HT1080 (cell line): ENCODE measurements at places on chromosomes 1 and 21.

DNA sequence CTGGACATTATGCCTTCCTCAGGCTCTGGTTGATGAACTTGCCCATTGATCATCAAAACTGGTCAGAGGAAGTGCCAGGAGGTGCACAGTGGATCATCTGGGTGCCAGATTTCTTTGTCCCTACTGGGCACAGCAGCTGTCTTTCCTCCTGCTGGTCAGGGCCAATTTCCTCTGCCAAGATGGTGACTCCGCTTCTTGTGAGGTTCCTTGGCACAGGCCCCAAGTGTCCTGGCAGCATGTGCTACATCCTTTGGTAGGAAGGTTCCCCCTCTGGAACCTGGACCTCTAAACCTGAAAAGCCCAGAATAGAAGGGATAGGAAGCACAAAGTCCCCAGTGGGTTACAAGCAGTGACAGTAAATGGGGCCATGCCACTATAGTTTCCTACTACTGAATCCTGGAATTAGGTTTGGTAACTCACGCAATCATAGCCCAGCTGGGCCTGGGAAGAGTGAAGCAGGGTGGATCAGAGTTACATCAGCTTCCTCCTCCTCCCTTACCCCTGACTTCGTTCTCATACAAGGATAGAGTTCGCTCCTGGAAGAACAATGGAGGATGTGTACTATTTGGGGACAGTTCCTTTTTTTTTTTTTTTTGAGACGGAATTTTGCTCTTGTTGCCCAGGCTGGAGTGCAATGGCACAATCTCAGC is 147.1 kb downstream of the CNIH3 start:
- no peak for DNase-seq

GRCh38 chr1:117104986-117105385 is 16.6 kb downstream of the TRIM45 start:
- no peak for DNase-seq

DNA sequence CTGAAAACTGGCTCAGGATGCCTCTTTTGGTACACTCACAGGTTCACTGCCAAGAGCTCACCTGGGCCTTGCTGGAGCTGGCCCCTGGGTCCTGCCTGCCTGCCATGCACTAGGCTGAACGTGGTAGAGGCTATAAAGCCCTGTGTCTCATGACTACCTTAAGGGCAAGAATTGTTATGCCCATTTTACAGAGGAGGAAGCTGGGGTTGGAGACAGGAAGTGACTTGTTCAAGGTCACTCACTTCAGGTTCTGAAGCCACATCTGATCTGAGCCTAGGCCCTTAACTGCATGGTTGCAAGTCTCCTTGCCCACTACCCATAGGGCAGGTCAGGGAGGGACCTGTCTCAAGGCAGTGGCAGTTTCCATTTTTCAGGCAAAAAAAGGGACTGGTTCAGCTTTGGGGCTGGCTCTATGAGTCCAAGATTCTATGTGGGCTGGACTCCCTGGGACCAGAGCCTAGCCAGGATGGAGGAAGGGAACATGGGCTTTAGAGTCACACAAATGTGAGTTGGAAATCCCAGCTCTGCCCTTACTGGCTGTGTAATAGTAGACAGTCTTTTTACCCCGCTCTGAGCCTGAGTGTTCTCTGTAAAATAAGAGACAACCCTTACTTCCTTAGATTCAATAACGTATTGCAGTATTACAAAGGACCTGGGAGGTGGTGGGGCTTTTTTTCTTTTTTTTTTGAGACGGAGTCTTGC is 7.8 kb downstream of the STK40 start:
- DNase-seq, result no peak

GRCh38 chr1:220370041-220370700 is 97.9 kb upstream of the RAB3GAP2 start:
- DNase-seq, result peak; percentile 90

DNA sequence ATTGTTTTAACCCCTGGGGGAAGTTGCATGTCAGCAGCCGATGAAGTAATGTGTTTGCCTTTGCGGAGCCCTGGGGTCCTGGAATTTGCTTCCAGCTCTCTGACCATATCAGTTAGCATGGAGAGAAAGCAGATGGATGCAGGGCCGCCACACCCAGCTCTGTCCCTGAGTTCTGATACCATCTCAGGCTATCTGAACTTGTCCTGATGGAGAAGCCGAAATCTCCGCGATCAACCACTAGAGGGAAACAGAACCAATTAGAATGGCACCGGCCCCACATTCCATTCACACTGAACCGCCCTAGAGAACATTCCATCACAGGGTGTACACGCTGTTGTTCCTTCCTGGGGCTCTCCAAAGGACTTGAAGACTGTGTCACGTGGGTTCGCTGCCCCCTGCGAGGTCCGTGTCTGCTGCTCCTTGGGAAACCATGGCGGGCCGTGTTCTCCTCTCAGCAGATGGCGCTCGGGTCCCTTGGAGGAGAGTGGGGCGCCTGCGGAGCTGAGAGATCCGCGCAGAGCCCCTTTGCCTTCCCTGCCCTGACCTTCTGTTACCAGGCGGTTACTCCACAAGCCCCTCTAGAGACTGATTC is 75.4 kb downstream of the ABCA4 start:
- DNase-seq, result peak; percentile 80

DNA sequence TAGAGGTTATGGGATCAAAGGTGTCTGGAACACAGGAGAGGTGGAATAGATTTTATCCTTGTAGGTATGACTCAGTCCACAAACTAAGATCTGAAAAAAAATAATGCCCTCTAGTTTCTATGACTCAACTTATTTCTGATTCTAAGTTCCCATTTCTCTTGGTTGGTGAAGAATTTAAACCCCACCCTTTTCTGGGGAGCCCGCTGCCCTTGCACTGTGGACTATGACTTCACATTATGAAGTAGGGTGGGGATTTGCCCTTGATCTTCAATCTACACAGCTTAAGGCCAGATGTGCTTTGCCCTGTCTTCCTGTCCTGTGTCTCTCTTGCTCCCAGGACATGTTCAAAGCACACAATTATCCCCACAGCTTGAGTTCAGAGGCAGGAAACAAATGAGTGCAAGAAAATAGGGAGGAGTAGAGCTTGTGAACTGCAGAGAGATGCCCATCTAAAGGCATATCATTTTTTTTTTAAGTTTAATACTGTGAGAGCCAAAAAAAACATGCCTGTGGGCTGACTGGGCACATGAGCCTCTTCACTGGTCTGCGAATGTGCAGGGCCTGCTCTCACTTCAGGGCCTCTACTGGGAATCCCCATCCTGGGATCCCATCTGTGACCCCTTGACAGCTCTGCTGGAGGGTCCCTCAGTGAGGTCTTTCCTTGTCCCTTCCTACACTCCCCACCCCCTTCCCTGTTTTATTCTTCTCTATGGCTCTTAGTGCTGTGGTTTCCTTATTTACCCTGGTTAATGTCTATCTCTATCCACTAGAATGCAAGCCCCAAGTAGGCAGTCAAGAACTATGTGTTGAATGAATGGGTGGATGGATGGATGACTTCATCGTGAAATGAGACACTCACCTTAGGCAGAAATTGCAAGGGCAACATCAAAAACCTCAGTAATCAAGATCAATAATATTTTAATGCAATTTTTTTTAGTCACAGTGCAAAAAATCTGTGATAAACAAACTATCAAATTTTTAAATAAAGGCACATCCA is 61.5 kb downstream of the CD58 start:
- DNase-seq, result peak; percentile 99

DNA sequence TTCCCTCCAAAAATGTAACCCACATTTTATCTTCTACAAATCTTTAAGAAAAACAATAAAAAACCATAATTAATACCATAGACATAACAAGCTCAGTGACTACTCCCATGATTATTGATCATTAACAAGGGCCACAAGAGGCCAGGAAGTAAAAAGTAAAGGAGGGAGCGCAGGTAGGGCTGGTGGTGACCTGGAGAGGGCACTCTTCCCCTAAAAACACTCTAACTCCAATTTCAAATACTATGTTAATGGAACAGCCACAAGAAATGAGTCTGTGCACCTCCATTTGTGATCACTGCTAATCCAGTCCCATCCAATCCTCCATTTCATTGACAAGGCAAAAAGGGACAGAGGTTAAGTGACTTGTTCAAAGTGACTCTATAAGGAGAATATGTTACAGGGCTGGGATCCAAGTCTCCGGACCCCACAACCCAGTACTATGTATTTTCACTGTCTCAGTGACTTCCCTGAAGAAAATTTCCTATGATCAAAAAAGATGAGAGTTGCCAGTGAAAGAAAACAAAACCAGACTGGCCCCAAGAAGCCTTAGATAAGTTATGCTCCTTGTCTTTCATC is 41.2 kb upstream of the CFAP298 start:
- peak; percentile 24 for DNase-seq

GRCh38 chr21:14551741-14552140 is 5.6 kb upstream of the SAMSN1 start:
- no peak for DNase-seq

DNA sequence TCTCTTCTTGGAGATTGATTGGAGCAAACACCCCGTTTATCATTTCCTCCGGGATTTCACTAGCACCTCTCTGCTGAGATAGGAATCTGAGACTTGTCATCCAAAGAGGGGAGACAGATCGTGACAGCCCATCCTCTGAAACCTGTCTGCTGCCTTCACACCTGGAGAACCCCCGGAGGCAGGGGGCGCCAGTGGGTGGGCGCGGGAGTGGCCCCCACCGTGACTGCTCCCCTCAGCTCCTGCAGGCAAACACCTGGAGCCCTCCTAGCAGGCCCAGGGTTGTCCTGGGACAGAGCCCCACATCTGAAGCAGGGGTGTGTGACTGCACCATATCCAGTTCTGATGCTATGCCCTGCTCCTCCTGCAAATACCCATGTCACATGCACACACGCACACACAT is 209.5 kb upstream of the POU3F1 start:
- no peak for DNase-seq

- no peak for DNase-seq
Measured at GRCh38 chr21:45306832-45307571, 19.3 kb upstream of the POFUT2 start.

DNA sequence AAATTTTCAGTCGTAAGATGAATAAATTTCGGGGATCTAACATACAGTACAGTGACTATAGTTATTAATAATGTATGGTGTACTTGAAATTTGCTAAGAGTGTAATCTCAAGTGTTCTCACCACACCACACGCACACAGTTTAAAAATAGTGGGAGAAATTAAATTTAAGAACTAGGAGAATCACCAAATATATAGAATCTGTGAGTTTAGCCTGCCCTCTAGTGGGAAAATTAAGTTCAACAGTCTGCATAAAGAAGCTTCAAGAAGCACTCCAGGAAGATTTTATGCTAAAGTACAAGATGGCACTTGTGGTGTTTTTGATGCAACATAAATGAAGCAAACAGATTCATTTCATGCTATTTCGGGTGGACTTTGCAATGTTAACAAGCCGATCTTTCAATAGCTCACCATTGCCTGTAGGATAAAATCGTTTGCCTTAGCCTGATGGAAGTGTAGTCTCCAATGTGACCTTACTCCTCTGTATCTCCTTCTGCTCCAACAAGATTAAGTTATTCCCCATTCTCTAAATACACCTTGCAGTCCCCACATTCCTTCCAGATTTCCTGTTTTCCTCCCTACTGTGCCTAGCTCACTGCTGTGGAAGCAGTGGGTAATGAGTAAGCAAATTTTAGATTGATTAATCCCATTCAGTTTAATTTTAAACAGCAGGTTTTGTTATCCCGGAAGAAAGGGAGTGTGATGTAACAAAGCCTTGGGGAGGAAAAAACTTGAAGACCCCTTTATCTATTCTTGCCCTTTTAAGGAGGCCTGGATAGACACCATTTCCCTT is 8.7 kb upstream of the PIK3C2B start:
- peak; percentile 62 for DNase-seq

GRCh38 chr21:26557106-26557505 is 16.0 kb downstream of the CYYR1 start:
- no peak for DNase-seq

- peak; percentile 77 for DNase-seq
Measured at GRCh38 chr21:42002421-42002958, 7.7 kb downstream of the ZBTB21 start.

- DNase-seq, result peak; percentile 18
Measured at GRCh38 chr21:15029077-15029476, 35.7 kb downstream of the NRIP1 start.

- DNase-seq, result no peak
Measured at GRCh38 chr1:81650776-81651175, 150.0 kb upstream of the ADGRL2 start.

GRCh38 chr21:38780879-38781278 is 24.9 kb upstream of the ETS2 start:
- no peak for DNase-seq

GRCh38 chr1:32719681-32720275 is 17.2 kb upstream of the SYNC start:
- no peak for DNase-seq

DNA sequence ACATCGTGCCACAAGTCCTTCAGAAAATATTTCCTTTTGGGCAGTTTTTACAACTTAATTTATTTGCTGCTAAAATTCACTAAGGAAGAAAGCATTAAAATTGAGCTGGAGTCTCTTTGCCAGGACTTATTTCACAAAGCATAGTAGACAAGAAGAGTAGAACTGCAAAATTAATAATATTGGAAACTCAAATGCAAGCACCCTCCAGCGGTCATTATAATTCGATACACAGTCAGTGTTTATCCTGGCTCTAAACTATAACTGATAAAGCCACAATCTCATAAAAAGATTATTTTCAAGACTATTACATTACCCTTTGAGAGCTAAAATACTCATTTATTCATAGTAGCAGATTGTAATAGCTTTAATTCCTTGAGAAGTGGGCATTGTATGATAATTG is 655.4 kb downstream of the RWDD3 start:
- DNase-seq, result no peak

DNA sequence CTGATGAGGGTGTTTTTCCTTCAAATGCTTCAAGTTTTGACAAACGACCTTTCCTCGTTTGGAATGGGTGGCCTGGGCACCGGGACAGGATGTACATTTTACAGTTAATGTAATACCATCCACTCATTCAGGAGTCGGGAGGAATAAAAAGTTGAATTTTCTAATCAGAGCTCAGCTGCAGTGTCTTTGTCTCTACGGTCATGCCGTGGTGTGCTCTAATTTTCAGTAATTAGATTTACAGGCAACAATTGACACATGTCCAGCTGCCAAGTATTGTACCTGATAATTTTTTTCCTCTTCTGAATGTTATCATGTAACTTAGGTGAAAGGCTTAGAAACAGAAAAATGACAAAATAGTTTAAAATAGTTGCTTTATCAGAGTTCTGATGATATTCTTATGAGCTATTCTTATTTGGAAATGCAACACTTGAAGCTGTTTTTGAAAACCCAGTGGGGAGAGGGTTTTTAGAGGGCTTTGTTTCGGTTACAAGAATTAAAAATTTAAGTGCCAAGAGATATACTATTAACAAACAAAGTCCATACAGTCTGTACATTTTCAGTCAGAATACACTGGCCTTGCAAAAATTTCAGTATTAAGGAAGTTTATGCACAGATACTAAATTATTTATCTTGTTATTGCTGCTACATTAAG is 1.0 kb downstream of the CDKN2C start:
- DNase-seq, result peak; percentile 32
